GM04503 (cell line): ENCODE measurements at places on chromosomes 6 and 20.

DNA sequence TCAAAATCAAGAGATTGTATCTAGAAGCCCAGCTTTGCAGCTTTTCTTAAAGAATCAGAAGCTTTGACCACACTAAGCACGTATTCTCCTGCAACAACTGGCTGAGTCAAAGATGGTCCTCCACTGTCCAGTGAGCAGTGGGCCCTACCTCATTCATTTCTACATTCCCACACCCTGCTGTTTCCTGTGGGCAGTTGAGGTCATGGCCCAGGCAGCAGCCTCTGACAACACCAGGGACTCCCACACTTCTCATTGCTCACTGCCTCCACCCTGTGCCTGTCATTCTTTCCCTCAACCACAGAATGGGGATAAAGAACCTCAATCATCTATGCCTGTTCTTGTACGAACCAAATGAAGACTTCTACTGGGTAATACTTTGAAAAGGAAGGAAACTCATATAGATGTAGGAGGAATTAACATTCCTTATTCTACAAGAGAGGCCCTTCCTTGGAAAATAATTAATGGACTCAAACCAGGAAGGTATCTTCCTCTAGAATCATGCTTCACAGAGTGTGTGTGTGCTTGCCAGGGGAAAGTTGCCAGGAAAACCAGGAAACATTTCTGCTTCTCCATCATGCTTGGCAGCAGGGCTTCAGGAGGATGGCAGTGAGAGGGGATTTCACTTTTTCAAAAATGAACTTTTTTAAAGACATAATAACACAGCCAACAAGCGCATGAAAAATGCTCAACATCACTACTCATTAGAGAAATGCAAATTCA lies 191.7 kb upstream of the RIN2 start:
- no peak for DNase-seq

DNA sequence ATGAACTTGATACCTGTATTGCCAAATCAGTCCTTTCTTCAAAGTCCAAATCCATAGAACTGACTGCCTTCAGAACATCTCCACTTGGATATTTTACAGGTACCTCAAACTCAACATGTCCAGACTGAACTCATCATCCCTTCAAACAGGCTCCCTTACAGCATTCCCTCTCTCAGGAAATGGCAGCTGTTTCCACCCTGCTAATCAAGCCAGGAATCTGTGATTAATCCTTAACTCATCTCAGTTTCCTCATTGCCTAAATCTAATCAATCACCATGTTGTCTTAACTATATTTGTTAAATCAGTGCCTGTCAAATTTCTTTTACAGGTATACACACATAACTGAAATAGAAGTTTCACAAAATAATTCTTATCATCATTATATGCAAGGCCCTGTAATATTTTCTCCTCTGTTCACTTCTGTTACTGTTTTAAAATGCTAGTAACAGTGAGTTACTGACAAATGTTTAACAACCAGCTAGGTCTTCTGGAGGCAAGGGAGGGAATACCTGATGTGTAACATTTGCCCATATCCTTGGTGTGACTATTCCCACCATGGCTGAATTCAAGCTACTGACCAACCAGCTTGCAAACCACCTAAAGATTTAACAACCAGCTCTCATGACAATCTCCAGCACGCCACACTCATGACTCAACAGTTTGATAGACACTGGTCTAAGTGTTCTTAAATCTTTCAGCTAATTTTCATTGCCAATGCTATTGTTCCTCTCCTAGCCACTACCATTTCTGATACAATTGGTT lies 124.9 kb downstream of the ADAT2 start:
- DNase-seq, result no peak

DNA sequence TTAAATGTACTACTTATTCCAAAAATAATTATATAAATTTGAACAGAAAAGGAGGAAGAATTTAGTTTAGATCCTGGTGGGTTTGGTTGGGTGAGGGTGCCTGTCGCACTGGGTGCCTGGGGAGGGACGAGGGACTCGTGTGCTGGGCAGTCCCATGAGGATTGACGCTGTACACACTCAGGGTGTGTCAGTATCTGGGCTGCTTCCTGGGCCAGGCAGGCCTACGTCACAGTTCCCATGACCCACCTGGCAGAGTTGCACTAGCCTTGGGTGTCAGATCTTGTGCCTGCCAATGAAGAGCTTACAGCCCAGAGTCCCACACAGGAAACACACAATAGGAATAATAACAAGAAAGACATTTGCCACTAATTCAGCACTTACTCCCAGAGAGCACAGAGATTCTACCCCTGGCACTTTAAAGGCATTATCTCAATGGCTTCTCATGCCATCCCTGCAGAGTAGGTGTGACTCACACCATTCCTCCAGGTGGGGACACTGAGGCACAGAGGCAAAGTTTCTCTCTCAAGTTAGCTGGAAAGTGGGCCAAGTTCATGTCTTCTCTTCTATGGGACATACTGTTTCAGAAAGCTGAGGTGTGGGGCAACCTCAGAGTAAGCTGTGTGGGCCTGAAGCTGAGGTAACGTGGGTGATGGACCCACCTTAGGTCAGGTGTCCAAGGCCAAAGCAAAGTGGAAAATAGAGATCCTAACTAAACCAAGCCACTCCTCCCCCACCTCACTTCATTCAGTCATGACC lies 1.3 kb upstream of the SDCBP2 start:
- no peak for DNase-seq

- peak; percentile 4 for DNase-seq
These were observed 270.5 kb downstream of the BMP2 start for GRCh38 chr20:7038029-7038428.

GRCh38 chr20:3648951-3649350 lies 14.2 kb downstream of the GFRA4 start:
- DNase-seq, result no peak

DNA sequence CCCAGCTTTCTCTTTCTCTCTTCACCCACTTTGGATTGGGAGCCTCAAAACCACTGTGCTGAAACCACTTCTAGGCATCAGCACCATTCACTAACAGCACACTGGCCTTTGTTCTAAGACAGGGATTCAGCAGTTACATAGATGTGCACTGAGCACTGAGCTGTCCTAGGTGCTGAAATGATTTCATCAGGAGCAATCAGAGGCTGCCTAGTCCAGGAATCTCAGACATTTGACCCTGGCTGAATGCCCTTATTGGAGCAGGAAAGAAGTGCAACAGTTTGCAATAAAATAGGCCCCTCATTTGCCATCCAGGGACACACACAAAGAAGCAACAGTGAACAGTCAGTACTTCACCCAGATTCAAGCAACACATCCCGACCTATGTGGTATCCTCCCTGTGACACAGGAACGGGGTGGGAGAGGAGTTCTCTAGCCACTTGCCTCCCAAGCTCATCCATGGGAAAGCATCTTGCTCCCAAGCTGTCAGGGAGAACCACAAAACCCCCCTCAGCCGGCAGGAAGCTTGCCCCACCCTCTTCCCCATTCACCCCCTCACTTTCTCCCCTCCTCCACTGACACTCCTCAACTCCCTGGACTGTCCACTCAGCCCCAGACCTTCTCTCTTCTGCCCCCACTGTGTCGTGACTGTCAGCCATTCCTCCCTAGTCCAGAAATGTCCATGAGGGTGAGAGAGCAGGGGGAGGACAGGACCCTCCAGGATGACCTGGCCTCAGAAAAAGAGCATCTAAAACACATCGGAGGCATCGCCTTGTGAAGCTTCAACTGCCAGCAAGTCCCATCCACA lies 304.4 kb downstream of the PREX1 start:
- peak; percentile 36 for DNase-seq

DNA sequence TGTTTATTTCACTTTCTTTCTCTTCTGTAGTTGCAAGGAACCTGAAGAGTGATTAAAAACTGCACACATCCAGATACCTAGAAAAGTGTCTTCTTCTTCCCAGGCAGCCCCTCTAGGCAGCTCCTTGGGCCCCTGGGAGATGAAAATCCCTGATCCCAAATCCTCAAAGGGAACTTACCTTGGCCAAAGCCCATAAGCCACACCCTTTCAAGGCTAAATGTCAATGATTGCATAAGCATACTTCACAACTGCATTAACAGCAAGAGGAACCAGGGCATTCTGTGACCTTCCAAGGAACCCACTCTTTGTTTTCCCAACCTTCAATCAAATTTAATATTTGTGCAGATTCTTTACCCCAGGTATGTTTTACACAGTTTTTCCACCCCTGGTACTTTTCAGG lies 4.4 kb upstream of the HMGN3 start:
- DNase-seq, result no peak

DNA sequence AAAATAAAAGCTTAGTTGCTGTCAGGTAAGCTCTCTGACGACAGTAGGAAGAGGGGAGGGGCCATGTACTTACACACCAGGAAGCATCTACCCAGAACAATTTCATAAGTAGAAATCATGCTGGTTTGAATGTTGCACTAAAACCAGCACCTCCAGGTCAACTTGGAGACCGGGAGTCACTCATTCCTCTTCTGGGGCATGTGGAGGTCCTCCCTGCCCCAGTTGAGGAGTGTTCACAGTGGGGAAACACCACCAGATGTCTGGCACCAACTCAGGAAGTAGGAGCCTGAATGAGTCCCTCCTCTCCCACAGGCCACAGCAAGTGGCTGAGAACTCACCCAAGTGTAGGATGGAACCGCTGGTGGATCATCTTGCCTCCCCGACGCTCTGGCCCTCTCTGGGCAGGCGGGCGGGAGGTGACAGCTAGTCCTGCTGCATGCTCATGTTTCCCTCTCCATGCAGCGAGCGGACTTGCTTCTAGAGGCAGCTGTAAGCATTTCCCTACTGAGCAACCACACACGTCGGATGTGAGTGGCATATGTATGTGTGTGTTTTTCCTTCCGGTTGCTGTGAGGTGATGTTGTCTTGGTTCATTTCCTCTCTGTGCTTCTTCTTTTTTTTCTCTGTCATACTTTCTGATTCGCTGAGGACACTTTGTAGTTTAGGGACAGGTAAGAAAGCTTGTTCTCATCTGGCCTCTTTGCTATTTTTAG lies 149.5 kb upstream of the NEDD9 start:
- DNase-seq, result no peak

GRCh38 chr6:42280966-42281533 lies 63.4 kb upstream of the MRPS10 start:
- DNase-seq, result no peak

GRCh38 chr6:169921853-169922824 lies 170.7 kb downstream of the ERMARD start:
- no peak for DNase-seq

DNA sequence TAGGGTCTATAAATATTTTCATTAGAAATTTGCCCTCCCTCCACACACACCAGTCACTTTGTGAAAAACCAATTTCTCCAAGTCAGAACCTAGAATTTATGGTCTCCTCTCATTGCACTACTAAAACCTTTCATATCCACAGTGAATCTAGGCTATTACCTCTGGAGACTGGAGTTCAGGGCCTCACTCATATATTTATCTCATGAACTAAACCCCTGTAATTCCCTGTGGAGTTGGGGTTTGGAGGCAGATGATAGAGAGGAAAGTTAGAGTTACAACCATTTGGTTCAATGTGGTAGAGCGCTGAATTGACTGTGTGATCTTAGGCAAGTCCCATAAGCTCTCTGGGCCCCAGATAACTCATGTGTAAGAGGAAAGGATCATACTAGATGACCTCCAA lies 18.2 kb upstream of the CEP85L start:
- no peak for DNase-seq

DNA sequence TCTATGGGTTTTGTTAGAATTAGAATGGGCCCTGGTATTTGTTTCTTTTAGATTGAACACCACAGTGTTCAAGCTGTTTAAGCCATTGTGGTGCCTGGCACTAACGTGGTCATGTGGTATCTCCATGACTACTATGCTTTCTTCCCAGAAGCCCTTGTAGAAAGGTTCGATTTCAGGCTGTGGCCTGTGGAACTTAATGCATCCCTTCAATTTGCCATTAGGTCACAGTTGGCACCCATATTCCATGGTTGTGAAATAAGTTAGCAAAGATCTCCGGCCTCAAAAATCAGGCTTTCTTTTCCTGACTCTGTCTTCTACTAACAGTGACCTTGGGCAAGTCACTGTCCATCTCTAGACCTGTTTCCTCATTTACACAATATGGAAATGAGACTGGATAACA lies 31.3 kb upstream of the AAR2 start:
- DNase-seq, result no peak

DNA sequence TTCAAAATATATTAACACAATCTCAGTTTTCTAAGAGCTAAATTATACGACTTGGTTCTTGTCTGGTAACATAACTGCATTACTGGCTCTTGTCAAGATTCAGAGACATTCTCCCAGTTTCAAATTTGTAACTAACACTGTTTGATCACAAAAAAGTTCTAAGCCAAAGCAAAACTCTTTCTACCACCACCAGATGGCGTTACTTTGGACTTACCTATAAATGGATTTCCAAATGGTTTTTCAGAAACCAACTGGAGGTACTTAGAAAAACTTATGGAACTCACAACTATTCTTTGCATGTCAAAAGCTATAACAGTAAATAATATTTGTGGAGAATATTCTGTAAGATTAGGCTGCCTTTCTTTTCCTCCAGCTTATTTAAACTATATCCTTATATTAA lies 34.2 kb upstream of the GFRAL start:
- DNase-seq, result no peak

DNA sequence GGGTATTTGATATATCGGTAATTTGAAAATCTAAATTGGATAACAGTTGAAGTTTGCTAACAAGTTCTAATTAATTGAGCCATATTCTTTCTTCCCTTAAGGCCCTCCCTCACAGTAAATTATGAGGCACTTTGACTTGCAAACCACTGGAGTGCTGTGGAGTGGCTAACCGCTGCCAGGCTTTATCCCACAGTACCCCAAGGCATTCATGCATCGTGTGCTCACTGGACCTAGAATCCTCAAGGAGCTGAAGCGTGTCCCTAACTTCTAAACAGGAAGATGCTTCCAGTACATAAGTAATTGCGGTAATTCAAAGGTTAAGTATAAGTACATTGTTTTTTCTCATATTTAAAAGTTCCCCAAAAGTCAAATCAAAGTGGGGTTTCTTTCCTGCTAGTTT lies 499.9 kb downstream of the TFAP2A start:
- no peak for DNase-seq

GRCh38 chr6:150549674-150550101 lies 50.0 kb upstream of the PLEKHG1 start:
- DNase-seq, result no peak

GRCh38 chr20:17611290-17611539 lies 41.3 kb downstream of the DSTN start:
- no peak for DNase-seq

GRCh38 chr20:10300582-10301446 lies 82.2 kb downstream of the SNAP25 start:
- no peak for DNase-seq

DNA sequence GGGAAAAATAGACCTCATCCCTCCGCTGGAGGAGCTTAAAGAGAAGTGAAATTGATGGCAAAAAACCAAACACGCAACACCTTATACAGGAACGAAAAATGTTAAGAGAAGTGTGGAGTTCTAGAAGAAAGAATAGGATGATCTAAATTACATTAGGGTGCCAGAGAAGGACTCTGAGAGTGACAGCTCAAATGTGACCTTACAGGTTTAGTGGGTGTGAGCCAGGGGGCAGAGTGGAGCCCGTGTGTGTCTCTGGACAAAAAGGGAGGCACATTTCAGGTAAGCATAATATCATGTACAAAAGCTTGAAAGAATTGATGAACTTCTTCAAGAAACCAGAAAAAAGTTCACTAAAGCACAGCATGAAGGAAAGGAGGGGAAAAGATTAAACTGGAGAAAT lies 20.8 kb downstream of the HLA-DRA start:
- DNase-seq, result no peak

GRCh38 chr6:148247386-148248063 lies 95.1 kb upstream of the SASH1 start:
- no peak for DNase-seq
